ENCODE measurements at places on chromosomes 7 and 10. TPM values are rescaled to one million over a fixed set of nuclear protein-coding genes. Genes with fewer than 3 reads are reported as not detected.

DNA sequence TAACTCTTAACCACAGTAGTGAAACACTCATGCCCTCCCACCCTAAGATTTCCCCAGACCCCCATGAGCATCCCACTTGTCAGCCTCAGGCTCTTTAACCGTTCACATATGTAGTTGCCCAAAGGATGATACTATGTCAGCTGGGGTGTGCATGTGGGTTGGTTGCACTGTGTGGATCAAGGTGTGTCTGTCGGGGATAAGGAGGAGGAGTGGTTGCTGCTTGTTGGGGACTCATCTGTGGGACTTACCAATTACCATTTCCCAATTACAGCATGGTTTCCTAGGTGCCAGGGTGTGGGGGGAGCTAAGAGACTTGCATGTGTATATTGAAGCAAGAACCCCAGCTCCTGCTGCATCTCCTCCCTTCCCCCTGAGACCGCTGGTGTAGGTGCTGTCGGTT, 48.8 kb downstream of the CELF2 start:
- DNase-seq = no peak

Gene URGCP
- total RNA-seq = 30.9 TPM

Gene CTAGE8
- total RNA-seq = not detected

- DNase-seq = no peak
Observed at GRCh38 chr10:18313140-18313530, 172.9 kb downstream of the CACNB2 start.

Gene H2BK1
- not detected for total RNA-seq

GRCh38 chr10:75613685-75614504, 182.5 kb downstream of the LRMDA start:
- DNase-seq = no peak

GRCh38 chr7:64562256-64562625, 630 bp downstream of the ZNF680 start:
- no peak for DNase-seq

Gene MRC1
- 10.8 TPM for total RNA-seq

GRCh38 chr7:140673063-140673773, 473 bp downstream of the ADCK2 start:
- DNase-seq = no peak
